ENCODE measurements at places on chromosomes 11 and 22. TPM values are rescaled to one million over a fixed set of nuclear protein-coding genes. Genes with fewer than 3 reads are reported as not detected.

The HEPN1 gene
- not detected for total RNA-seq

The RAB3IL1 gene
- total RNA-seq: 1.6 TPM

The VPREB1 gene
- not detected for total RNA-seq

- no peak for DNase-seq
Observed at GRCh38 chr11:88307749-88308425, 29.6 kb downstream of the CTSC start.

- DNase-seq: no peak
Observed at GRCh38 chr11:69231466-69232018, 62.4 kb upstream of the MYEOV start.

GRCh38 chr22:19951346-19951745, 9.7 kb upstream of the TXNRD2 start:
- no peak for DNase-seq

DNA sequence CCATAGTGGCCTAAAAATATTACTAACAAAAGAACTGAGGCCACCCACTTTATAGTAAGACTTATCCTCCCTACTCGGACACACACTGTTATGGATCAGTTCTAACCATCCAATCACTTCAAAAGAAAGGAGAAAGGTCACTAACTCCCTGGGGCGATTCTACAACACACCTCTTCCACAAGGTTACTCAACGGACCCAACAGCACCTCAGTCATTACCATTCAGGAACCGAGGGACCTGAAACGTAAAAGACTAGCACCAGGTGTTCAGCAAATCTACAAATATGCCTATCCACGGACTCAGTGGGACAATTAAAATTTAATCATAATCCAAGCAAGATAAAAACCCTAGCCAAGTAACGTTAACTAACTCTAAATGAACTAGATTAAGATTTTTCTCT, 1.6 kb downstream of the HNRNPUL2 start:
- no peak for DNase-seq

DNA sequence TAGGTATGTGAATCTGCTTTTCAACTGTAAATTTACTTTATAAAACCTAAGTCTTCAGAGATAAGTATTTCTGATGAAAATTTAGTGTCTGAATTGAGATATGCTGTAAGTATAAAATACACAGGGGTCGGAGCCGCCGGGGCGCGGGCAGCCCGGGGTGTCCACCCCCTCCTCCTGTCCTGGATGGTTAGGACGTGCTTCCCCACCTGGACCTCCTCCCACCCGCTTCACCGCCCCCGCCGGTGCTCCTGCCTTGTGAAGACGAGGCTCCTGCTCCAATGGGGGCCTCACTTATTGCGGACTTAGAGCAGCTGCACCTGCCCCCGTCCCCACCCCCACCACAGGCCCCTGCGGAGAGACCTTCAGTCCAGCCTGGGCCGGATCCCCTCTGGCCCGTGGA, 21.3 kb upstream of the PHF21A start:
- DNase-seq: no peak

GRCh38 chr11:75814363-75814676, 690 bp upstream of the UVRAG start:
- no peak for DNase-seq

DNA sequence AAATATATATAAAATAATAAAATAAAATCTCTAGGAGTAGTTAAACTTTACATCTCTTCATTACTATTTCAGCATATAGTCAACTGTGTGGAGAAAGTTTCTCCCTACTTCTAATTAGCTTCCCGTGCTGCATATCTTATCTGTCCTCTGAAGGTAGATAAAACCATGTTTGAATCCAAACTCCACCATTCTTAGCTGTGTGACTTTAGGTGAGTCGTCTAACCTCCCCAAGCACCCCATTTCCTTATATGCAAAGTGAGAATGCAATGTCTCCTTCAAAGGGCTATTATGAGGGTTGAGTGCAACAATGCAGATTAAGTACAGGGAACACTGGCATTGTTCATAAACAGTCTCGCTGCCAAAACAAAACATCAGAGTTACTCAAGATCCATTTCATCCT, 80.8 kb upstream of the DRD2 start:
- DNase-seq: no peak
